ENCODE measurements at places on chromosomes 3 and 15.

DNA sequence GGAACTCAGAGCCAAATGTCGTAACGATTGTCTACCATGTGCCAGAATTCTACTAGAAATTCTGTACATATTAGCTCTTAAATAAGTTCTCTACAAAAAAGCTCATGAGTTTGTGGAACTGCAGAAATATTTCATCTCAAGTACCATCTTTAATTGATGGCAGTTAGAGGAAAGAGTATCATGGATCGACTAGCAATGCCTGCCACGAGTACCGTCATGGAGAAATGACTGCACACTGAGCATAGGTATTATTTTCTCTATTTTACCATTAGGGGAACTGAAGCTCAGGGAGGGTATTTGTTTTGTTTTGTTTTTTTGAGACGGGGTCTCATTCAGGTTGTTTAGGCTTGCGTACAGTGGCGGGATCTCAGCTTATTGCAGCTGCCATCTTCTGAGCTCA is 2.8 kb downstream of the RPUSD3 start:
- no peak for DNase-seq

DNA sequence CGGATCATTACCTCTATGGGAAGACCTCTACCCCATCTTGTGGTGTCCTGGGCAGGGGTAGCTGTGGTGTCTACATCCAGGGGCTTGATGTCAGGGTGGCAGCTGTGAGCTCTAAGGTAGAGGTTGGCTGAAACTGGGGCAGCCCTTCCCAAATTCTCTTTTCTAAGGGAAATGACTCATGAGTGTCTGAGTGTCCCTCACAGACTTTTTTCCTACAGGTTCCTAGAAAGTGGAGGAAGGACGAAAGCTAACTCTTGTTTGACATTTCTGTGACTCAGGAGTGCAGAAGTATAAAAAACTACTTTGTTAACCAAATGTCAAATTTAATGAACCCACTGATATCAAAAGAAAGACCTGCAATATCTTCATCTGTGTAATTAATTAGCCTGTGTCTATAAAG is 481.5 kb downstream of the PDCD6IP start:
- DNase-seq = no peak

DNA sequence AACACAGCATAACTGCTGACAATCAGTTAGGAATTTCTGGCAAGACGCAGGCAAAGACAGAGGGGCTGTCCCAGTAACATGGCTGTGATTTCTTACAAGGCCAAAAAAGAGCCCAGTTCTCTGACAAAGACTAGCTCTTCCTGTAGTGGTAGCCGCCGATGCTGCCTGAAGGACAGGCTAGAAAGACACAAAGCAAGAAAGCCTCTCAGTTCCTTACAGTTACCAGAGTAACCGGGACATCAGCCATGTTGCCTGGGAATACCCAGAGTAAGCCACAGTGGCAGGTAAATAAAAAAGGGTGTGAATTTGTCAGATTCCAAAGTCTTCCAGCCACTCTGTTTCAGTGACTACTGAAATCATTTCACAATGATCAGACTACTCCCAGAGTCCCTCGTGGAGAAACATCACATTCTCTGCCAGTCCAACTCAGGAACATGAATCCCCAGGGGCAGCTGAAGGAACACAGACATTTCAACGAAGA is 493.6 kb upstream of the ADAMTS9 start:
- no peak for DNase-seq

- DNase-seq = no peak
Observed at GRCh38 chr3:25679642-25680302, 15.1 kb upstream of the TOP2B start.

- DNase-seq = no peak
Observed at GRCh38 chr3:161415506-161416231, 44.4 kb upstream of the SPTSSB start.

DNA sequence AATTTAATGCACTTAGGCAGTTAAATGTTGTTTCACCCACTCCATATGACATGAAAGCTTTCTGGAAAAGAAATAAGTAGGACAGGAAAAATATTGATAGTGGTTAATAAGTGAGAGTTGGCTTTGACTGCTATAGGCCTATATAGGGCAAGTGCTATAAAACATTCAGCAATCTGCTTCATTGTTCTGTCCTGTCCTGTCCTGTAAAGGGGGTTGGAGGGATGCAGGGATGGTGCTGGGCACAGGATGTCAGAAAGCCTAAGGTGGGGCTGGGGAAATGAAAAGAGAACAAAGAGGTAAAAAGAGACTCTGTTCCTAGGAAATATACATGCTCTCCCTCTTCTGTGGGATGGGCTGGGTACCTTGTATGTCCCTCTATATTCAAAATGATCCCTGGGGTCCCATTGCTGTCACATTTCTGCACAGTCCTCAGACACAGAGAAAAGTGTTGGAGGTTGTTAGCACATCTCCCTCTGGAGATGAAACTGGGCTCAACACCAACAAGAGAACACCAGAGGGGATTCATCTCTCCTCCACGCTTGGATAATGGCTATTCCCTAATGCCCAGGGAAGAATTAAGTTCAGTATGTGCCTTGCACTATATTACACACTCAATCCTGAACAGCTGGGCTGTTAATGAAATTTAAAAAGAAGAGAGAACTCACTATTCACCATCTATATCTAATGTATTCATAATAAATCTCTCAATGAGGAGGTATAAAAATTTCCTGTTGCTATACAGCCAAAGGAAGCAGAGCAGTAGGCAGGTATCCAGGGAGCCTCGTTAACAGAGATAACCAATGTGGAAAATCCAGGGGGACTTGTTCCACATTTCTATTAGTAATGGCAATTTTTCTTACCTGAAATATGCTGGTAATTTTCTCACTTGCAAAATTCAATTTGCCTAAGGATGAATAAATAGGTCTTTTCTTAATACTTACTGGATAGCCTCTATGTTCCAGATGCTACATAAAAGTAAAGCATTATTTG is 108.1 kb upstream of the ZBED2 start:
- DNase-seq = no peak

All from KBM-7 (cell line).